ENCODE measurements at places on chromosomes 4 and X. TPM values are rescaled to one million over a fixed set of nuclear protein-coding genes. Genes with fewer than 3 reads are reported as not detected.

DNA sequence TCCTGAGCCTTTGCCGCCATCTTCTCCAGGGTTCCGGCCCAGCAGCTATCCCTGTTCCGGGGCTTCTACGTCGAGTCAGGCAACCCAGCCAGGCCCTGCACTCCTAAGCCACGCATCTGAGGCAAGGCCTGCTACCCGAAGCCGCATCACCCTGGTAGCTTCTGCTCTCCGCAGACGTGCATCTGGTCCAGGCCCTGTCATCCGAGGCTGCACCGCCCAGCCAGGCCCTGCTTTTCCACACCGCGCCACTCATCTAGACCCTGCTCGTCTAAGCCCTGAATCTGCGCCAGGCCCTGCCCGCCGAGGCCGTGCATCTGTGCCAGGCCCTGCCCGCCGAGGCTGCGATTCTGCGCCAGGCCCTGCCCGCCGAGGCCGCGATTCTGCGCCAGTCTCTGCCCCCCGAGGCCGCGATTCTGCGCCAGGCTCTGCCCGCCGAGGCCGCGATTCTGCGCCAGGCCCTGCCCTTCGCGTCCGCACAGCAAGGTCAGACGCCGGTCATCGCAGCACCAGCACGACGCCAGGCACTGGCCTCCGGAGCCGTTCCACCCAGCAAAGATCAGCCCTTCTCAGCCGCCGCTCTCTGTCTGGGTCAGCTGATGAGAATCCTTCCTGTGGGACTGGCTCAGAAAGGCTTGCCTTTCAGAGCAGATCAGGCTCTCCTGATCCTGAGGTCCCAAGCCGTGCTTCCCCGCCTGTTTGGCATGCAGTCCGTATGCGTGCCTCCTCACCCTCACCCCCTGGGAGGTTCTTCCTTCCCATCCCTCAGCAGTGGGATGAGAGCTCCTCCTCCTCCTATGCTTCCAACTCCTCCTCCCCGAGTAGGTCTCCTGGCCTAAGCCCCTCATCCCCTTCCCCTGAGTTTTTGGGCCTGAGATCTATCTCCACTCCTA lies 75.1 kb downstream of the NUDT10 start:
- DNase-seq, result no peak

BEX4 gene
- 185 TPM for polyA plus RNA-seq

GRCh38 chrX:53379747-53380146 lies 42.7 kb downstream of the SMC1A start:
- no peak for DNase-seq

DNA sequence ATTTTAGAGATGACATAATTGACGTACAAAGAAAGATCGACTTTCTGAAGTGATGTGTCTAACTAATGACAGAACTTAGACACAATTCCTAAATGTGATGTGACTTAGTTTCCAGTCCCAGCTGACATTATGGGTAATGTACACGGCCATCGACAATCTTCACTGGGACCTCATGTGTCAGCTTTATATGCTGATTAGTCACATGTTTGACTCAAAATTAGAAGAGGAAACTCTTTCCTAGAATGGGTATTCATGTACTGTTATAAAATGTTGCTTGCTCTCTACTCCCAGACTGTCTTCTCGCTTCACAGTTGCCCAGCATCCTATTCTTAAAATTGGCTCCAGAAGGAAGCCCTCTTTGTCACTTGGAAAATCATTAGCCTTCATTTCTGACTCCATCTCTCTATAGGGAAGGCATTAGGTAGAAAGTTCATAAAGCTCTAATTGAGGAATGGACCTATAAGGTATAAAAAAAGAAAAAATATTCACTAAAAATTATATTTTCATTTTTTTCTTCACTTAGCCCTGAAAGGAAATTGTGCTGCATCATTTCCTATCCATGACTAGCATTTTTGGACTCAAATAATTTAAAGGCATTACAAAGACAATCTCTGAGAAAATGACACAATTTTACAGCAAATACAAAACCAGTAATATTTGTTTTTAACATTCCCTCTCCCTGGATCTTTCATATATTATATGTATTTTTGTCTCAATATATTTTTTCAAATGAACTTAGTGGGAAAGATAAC lies 554.6 kb downstream of the INPP4B start:
- no peak for DNase-seq

- no peak for DNase-seq
These were observed 100.9 kb downstream of the FHDC1 start for GRCh38 chr4:153036931-153037482.

GRCh38 chr4:63529581-63530337 lies 879.5 kb downstream of the TECRL start:
- no peak for DNase-seq

GRCh38 chr4:126958482-126958881 lies 674.3 kb upstream of the INTU start:
- no peak for DNase-seq

GRCh38 chr4:62881901-62882300 lies 1527.3 kb downstream of the TECRL start:
- no peak for DNase-seq

GRCh38 chrX:19332983-19333382 lies 10.7 kb upstream of the PDHA1 start:
- DNase-seq, result no peak

TGIF2LX gene
- polyA plus RNA-seq, result not detected

GRCh38 chr4:83025563-83025962 lies 9.4 kb upstream of the COPS4 start:
- no peak for DNase-seq

DNA sequence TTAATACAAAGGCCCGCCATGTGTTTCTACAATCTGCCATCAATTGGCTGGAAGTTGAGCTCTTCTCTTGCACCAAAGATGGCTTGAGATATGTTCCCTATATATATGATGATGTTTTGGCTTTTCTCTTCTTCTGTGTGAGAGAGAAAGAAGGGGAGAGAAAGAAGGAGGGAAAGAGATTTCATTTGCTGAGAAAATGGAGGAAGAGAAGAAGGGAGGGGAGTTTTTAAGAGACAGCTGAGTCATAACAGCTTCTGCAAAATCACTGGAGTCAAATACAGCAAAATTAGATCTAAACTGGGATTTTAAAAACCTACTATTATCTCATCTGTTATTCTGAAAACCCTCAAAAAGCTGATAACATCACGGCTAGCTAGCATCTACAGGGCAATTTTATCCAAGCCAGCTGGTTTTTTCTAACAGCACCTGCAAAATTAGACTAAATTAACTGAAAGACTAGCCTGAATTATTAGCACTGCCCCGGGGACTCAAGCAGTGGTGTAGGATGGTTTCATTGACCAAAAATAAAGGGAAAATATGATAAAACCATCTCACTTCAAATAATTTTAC lies 647.6 kb upstream of the ACTRT1 start:
- DNase-seq, result no peak

- DNase-seq, result peak; percentile 8
These were observed 239.3 kb downstream of the GRIA2 start for GRCh38 chr4:157459785-157460184.

GRCh38 chr4:93132631-93133030 lies 695.9 kb upstream of the ATOH1 start:
- no peak for DNase-seq

DNA sequence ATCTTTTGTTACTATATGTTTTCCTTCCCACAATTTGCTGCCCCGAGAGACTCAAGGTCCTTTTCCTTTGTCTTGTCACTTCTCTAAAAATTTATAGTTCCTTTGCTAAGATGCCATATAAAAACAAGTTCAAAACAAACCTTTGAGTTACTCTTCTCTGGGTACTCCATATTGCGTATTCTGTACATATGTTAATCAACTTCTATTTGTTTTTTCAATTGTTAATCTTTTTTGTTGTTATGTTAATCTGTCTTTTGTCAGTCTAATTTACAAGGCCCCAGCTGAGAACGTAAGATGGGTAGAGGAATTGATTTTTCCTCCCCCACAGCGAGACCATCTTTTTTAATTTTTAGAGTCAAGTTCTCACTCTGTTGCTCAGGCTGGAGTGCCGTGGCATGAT lies 7.2 kb upstream of the PPEF2 start:
- DNase-seq, result no peak

- DNase-seq, result no peak
These were observed 185.6 kb downstream of the RAP1GDS1 start for GRCh38 chr4:98446499-98447375.

DNA sequence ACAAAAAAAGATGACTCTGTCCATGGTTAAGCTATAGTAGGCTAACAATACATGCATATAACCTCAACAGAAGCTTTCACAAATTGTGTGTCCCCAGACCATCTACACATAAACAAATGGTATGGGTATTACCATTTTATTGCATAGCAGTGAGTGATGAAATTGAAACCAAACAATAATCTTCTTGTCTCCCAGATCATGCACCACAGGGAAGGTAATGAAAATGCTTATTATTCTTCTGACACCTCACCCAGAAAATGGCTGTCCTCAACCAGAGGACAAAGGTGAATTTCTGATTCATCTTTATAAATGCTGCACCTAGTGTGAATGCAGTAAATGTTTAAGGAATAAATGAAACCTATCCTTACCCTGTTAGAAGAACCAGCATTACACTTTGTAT lies 8.0 kb downstream of the PRSS12 start:
- no peak for DNase-seq

DNA sequence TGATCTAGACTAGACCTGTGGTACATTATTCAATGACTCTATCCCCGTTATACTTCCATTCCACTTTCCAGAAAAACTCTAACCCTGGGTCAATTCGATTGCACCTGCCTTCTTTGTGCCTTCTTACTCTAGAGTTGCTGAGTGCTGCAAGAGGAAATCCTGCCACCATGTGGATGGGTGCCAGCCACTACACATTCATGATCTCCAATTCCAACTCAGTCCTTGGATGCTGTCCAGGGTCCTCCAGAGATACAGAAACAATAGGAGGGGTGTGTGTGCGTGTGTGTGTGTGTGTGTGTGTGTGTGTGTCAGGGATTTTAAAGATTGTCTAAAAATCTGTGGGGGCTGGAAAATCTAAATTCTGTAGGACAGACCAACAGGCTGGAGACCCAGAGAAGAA lies 42.9 kb upstream of the INTS6L start:
- peak; percentile 43 for DNase-seq

GRCh38 chr4:103719830-103720207 lies at the start of gene TACR3:
TSS of gene TACR3 (minus strand) at chr4:103719985. CDS start at chr4:103719675, 310 bp downstream.
- DNase-seq, result peak; percentile 47

DNA sequence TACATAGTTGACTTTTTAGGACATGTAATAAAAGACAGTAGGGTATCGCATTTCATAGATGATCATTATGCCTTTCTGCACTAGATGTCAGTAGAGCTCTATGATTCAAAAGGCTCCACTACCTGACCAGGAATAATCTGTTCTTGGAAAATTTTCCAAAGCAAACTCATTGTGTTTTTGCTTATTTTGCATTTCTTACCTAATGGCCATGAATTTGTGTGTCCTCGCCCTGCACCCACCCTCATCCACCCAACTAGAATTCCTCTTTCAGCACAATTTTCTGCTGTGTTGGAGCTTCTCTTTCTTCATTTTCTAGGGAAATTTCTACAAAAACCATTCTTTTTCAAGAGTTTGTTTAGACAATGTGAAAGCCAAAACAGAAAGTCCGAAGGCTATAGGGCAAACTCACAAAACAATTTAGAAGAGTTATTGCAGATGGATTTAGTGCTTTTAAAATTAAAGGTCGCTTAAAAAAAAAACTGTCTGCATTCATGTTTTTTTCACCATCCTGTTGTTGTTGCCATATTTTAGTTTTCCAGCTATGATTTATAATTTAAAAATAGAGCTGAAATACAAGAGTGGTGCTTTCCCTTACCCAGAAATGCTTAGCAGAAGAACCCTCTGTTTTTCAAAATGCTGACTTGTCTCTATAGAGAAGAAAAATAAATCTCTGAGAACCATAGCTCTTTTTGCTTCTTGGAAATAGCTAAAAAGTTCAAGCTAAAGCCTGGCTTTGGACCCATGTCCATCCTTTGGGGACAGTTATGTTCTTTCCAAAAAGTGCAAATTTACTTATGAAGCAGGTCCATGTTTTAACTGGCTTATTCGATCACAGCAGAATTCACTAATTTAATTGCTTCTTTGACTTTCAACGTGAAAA lies 183.7 kb downstream of the SPATA18 start:
- DNase-seq, result no peak

DNA sequence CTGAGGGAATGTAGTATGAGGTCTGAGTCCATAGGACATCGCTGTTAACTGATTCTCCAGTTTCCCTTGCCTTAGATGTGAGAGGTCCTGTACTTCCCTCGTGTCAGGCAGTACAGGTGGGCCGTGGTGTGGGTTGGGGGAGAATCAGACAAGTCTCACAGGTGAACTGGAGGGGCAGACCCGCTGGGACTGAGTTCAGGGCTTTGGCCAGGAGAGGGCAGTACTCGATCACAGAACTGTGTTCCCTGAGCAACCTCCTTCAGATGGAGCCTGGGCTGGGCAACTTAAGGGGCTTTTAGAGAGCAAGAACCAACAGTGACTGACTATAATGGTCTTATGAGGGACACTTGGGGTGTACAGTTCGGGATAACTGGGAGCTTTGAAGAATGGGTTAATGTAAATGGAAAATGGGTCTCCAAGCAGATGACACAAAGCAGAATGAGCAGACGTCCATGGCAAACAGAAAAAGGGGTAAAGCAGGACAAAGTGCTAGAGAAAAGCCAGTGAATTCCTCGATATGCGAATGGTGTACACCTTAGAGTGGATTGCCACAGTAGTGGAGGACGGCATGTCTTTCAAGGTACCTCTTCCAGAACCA lies 83.6 kb downstream of the CCNG2 start:
- DNase-seq, result no peak

DNA sequence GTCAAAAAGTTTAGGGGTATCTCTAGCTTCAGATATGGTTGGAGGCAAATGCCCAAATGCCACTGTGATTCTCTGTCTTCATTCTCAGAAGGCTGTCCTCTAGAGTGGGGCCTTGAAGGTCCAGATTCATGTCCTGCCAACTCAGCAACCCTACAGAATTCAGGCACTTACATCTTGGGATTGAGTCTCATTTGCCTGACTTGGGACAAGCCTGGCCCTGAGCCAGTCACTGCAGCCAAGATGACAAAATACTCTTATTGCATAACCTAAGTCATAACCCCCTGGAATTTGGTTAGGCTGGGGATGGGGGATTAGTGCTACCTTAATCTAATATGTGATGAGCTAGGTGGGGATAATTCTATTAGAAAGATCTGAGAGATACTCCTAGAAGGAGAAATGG lies 100.5 kb downstream of the AREG start:
- DNase-seq, result no peak
